ENCODE measurements at places on chromosomes 5 and 9. TPM values are rescaled to one million over a fixed set of nuclear protein-coding genes. Genes with fewer than 3 reads are reported as not detected.

Gene RNF208
- 1.8 TPM for total RNA-seq

Gene AFAP1L1
- 12.9 TPM for total RNA-seq

Gene TEX48
- not detected for total RNA-seq

Gene MARCOL
- not detected for total RNA-seq

Gene NUTM2G
- not detected for total RNA-seq

Gene HAVCR2
- total RNA-seq: 0.52 TPM

Gene PCDHB6
- total RNA-seq: 0.88 TPM

Gene RASEF
- 8.3 TPM for total RNA-seq

Gene ZNF367
- total RNA-seq: 7.2 TPM

Gene PCDHGA7
- total RNA-seq: 0.95 TPM

Gene FBP2
- not detected for total RNA-seq

Gene IFNA21
- not detected for total RNA-seq

Gene EIF4E1B
- not detected for total RNA-seq

Gene JAKMIP2
- total RNA-seq: not detected

Gene FCN1
- not detected for total RNA-seq

Gene CAMK2A
- 0.54 TPM for total RNA-seq

Gene CER1
- total RNA-seq: not detected

Gene PIP5KL1
- 1.6 TPM for total RNA-seq

Gene BARHL1
- not detected for total RNA-seq

Gene LRRC70
- 0.15 TPM for total RNA-seq

Gene AP3B1
- 33.3 TPM for total RNA-seq

Gene OBP2B
- not detected for total RNA-seq

Data from A549 treated with dexamethasone at 1 μM for 4 hours (cell line).